ENCODE measurements at places on chromosomes 4 and X.

- no peak for DNase-seq
Observed at GRCh38 chrX:150621652-150622051, 53.2 kb downstream of the MTM1 start.

DNA sequence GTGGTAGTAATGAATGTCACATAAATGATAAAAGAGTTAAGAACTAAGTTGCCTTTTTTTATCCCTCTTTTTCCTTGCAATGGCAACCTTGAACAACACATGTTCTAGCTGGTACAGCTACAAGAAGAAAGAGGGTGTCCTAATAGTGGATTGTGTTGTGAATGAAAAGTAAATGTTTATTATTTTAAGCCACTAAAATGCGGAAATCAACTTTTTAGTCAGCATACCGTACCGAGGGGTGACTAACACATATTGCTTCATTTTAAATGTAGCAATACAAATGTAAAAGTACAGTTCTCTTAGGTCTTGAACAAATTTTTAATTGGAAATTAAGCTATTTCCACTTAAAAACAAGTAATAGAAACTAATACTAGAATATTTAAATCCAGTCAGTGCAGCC, 17.7 kb upstream of the AP1AR start:
- no peak for DNase-seq

GRCh38 chr4:189304167-189304566, 636.5 kb upstream of the FRG1 start:
- DNase-seq: no peak

DNA sequence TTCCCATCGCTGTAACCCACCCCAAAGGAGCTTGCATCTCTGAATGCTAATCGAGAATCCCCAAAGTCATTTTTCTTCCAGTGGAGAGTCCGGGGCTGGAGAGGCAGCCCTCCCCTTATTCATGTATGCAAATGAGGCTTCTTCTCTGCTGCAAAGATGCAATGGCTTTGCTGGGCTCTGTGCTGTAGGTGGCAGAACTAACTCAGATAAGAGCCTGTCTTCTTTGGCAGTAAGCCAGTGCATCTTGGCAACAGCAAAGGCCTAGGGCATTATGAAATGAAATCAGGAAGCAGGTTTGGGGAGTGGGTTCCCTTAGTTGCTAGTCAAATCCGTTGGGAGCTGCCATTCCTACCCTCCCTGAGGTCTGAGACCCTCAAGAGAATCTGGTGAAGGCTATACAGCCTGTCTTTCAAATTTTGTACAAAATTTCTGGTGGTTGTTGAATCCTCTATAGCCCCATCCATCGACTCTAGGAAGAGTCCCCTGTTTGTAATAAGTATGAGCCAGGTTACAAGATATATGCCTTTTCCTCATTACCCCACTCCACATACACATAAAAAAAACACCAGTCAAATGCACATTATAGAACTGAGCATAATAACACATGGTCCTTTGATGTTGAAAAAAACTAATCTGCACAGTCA, 290.6 kb upstream of the TAPT1 start:
- DNase-seq: no peak

All from SW 1271 (cell line).